CD4-positive, alpha-beta T cell treated with Interleukin-2 at 100 ng/mL for 4 hours (primary cell): ENCODE measurements at places on chromosomes 5 and 9.

GRCh38 chr9:126453156-126453963 is 126.7 kb downstream of the MVB12B start:
- no peak for DNase-seq

- no peak for DNase-seq
These were observed 810.3 kb upstream of the ACO1 start for GRCh38 chr9:31574006-31574765.

DNA sequence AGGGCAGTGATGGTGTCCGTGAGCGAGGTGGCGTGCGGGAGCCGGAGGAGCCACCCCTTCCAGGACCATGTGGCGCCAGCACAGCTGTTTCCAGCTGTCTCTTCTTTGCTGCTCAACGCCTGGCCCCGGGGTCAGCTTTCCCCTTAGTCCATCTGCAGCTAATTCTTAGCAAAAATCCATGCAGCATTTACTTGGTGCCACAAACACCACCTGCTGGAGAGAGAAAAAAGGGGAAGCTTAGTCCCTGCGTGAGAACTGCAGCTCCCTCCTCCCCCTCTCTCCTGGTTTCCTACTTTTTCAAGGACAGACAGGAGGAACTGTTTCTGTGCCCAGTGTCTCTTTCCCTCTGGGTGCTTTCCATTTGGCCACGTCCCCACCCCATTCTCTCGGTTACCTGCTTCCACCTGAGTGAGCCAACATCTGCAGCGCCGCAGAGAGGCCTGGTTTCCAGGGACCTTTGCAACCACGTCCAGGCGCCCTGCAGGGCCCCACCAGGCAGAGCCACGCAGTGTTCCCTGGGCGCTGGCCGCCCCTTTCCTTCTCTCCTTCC is 3.4 kb downstream of the SLC6A19 start:
- DNase-seq, result no peak

DNA sequence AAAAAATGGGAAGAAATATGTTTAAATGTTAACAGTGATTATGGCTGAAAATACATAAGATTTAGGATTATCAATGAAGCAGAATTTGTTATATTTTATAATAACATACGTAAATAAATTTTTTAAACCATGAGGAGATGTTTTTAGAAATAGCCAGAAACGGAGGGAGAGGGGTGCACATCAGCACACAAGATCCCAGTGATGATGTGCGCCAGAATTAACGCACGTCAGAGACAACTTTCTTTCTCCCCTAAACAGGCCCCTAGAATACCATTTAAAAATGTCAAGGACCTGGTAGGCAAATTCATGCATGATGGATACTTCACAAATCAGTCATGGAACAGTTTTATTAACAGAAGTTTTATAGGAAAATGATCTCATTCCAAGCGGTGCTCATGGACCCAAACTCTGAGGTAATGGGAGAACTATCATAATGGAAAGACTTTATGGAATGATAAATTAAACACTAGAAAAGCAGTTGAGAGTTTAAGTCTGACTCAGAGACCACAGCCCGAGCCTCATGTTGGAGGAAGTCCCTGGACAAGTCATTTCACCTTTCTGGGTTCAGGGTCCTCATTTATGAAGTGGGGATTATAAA is 258.9 kb upstream of the GAS1 start:
- DNase-seq, result no peak

DNA sequence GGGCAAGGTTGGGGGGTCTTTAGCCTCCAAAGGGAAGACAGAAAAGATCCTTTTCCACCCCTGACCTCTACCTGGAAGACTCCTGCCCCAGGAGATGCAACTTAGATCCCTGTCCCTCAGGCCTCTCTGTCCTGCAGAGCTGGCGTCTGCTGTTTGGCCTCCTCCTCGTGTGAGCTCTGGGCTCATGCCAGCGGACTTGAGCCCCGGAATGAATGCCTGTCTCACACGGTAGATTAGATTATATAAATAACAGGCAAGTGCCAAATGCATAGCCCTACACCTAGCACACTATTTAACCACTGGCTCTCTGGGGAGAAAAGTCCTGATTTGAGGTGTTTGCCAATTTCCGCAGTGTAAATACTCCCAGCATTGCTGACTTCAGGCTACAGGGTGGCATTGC is 1.4 kb upstream of the WNK2 start:
- no peak for DNase-seq

DNA sequence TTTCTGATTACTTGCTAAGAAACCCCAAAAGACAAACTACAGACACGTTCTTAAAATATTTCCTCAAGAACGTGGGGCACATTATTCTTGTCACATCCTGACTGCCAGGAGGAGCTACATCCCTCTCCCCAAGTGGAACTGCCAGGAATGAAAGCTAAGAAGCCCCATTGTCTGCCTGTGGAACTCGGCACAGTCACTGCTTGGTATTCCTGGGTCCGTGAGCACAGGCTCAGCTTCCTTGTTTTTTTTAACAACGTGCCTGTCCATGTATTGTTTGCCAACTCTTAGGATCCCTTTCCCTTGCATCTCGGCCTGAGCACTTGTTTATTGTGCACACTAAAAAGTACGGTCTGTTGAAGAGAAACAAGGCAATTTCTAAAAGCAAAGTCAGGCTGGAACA is 47.0 kb upstream of the SELENOP start:
- no peak for DNase-seq

- no peak for DNase-seq
These were observed 6.0 kb downstream of the KIF2A start for GRCh38 chr5:62312036-62312435.

- no peak for DNase-seq
These were observed 47.4 kb upstream of the CCDC112 start for GRCh38 chr5:115343855-115344254.

- DNase-seq, result no peak
These were observed 5.1 kb downstream of the EEIG1 start for GRCh38 chr9:127975376-127976315.

GRCh38 chr5:174529925-174530681 is 194.3 kb upstream of the MSX2 start:
- DNase-seq, result no peak

DNA sequence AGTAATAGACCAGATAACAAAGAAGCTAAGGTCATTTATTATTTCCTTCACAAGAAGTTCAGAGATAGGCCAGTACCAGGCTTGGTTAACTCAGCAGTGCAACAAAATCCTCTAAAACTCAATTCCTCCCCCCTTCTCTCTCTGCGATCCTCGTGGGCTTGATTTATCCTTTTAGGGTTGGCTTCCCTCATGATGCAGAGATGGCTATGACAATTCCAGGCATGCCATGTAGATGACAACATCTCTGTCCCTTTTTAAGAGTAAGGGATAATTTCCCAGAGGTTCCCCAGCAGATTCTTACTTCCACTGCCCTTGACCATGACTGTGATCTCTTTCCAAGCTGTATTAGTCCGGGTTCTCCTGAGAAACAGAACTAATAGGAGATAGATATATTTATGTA is 28.7 kb upstream of the DAP start:
- no peak for DNase-seq

- DNase-seq, result no peak
These were observed 90.9 kb upstream of the GPR151 start for GRCh38 chr5:146606893-146607292.

DNA sequence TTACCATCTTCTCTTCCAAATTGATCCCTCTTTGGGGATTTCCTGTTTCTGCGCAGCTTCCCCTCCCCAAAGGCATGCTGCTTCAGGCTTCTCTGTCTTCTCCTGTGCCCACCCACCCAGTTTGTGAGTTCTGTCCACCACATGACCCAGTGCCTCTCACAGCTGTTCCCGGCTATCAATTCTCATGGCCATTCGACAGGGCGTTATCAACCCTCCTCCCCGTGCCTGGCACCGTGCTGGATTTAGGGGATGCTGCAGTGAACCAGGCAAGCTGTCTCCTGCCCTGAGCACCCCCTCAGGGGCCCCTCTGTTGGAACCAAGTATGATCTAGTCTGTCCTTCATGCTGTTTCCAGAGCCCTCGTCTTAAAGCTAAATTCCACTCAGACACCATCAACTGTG is 38.7 kb downstream of the COL23A1 start:
- no peak for DNase-seq

- no peak for DNase-seq
These were observed 245.4 kb downstream of the EBF1 start for GRCh38 chr5:158854260-158854783.

- peak; percentile 57 for DNase-seq
These were observed 568 bp downstream of the MACIR start for GRCh38 chr5:103258957-103259704.

DNA sequence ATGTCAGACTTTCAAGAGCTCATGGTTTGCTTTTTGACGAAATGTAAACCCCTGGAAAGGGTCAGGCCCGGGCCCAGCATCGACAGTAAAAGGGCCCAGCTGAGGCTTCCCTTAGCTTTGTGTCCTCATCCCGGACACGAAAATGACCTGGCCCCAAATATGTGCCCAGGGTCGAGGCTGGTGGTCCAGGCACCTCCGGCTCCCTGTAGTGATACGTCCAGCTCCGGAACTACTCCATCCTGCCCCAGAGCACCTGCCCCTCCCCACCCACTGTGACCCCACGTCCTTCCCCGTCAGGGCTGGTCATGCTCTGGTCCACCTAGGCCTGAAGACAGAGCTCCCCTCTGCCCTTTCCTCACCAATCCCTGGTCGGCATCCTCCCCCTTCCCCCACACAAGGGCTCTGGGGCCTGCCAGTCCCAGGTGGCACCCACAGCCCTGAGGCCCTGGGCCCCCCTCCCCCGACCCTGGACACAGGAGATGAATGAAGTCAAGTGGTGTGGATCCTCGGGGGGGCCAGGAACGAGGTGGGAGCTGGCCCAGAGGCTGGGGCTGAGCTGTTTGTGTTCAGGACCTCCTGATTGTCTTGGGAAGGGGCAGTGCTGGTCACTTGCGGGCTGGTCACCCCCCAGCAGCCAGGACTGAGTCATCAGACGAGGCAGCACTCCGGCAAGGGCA is 6.2 kb downstream of the OBP2A start:
- no peak for DNase-seq

DNA sequence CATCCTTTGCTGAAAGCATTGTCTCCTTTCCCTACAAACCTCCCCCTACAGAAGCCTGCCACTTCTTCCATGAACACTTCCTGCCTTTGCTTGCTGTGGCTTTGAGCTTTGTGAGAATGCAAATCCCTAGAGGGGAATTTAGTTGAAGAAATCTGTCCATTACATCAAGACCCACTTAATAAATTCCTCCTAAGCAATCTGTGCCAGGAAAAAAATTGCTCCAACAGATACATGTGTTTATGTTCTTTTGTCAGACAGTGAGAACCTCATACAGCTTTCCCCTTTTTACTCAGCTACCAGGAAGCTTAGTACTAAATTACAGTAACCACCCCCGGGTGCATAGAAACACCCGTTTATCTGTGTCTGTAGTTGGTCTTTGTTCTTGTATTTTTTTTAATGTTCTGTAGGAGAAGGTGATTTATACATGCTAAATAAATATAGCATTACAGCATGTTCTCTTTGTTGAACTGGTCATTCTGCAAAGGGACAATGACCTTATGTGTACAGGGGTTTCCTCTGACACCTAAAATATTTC is 43.9 kb downstream of the SH3TC2 start:
- DNase-seq, result no peak

DNA sequence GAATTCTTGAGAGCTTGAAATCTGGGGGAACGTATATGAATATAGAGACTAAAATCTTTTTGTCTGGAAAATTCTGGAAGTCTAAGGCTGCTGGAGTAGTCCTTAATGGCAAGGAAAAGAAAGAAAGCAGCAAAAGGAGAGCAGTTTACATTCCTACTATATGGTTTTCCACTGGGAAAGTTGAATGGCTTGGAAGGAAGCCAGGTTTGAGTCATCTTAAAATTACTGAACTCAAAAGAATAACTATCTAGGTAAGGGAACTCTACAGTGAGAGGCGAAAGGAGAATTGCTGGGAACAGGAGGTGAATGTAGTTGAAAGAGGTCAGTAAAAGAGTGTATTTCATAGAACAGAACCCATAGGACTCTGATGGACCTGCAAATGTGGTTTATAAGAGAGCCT is 258.1 kb upstream of the EDIL3 start:
- DNase-seq, result no peak

DNA sequence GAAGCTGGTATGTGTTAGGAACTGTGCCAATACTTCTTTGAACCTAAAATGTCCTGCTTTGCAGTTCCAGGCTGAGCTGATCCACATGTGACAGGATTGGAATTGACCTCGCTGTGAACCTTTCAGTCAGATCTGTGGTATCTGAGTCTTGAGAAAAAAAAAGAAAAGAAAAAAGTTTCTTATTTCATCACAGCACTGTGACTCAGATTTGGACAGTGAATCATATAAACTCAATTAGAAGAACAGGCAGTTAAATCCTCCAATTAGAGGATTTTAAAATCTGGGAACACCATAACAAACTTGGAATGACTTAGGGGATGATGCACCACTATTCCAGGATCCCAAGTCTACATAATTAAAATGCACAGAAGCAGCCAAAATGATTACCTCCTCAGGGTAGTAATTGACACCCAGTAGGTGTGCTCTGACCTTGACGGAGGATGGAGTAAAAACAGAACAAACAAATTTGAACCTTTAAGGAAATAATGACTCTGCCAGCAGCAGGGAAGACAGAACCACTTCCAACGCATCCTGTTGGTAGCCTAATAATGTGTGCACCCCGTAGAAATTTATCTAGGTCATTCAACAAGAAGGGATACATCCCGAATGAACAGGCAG is 57.8 kb upstream of the RAI14 start:
- DNase-seq, result no peak

DNA sequence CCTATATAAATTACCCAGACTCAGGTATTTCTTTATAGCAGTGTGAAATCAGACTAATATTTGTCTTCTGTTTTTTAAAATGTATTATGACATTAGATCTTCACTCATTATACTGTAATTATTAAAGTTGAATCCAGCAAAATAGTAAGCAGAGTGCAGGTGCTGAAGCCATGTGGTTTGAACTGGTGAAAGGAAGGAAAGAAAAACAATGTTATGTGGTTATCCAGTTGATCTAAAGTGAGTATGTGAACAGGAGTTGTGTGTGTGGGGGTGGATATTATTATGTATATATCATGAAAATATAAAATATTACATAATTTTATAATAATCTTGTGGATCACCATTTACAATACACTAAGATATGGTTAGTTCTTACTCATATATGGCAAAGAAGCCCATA is 593.7 kb downstream of the SEMA5A start:
- no peak for DNase-seq

GRCh38 chr5:14231156-14231555 is 88.0 kb downstream of the TRIO start:
- DNase-seq, result no peak

- no peak for DNase-seq
These were observed 151.7 kb upstream of the NMUR2 start for GRCh38 chr5:152556784-152557183.

DNA sequence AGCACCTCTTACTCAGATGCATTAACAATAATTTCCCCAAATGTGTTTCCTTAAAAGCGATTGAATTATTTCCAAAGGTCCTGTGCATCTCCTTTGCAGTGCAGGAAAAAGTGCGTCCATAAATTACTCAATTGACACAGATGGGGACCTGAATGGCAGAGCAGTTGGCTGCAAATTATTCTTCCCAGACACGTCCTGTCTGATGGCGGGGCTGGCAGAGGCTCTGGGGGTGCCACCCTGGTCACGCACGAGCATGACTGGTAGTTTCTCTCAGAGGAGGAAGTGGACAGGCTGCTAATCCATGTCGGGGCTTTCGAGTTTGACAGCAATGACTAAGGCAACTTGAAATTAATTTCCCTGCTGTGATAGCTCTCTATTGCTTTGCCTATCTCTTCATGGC is 264.8 kb upstream of the BRINP1 start:
- DNase-seq, result no peak
